Lower lobe of right lung (tissue), 2 donors: ENCODE measurements at places on chromosomes 5 and 9. TPM values are rescaled to one million over a fixed set of nuclear protein-coding genes. Genes with fewer than 3 reads are reported as not detected.

The PRELID2 gene
- total RNA-seq, result 10.2 TPM

The FGFR4 gene
- total RNA-seq, result 59.7 TPM

The CDH18 gene
- not detected for total RNA-seq

The TLX3 gene
- total RNA-seq, result not detected

The ANKRD20A1 gene
- 1.7 TPM for total RNA-seq

The ZNF474 gene
- total RNA-seq, result 2.2 TPM

The SLC6A19 gene
- not detected for total RNA-seq

The UGT3A2 gene
- total RNA-seq, result not detected

The PPP3R2 gene
- not detected for total RNA-seq

The MYO10 gene
- 51.5 TPM for total RNA-seq

The DOK3 gene
- 76.5 TPM for total RNA-seq

The CD72 gene
- total RNA-seq, result 4.5 TPM

The SH3GL2 gene
- 1.3 TPM for total RNA-seq

The FBP1 gene
- total RNA-seq, result 527 TPM

The RORB gene
- total RNA-seq, result 3.4 TPM

The CDH10 gene
- total RNA-seq, result 0.35 TPM

The PRR16 gene
- 0.95 TPM for total RNA-seq

The PCDHB11 gene
- total RNA-seq, result 2.7 TPM

The ABCA2 gene
- total RNA-seq, result 45.0 TPM

The MLANA gene
- not detected for total RNA-seq

The TRIM7 gene
- 4.3 TPM for total RNA-seq
